ENCODE measurements at places on chromosomes 13 and 19. TPM values are rescaled to one million over a fixed set of nuclear protein-coding genes. Genes with fewer than 3 reads are reported as not detected.

ZNF83 gene
- total RNA-seq, result 50.4 TPM

FAAP24 gene
- total RNA-seq, result 2.9 TPM

GARIN5A gene
- total RNA-seq, result not detected

MEF2B gene
- not detected for total RNA-seq

SMAD9 gene
- 2.8 TPM for total RNA-seq

CGB5 gene
- total RNA-seq, result 0.16 TPM

MCEMP1 gene
- not detected for total RNA-seq

IGFL2 gene
- not detected for total RNA-seq

KLHL1 gene
- not detected for total RNA-seq

ICAM5 gene
- total RNA-seq, result 1.5 TPM

CGB2 gene
- not detected for total RNA-seq

EGLN2 gene
- total RNA-seq, result 112 TPM

ZNF526 gene
- total RNA-seq, result 24.8 TPM

CCDC70 gene
- not detected for total RNA-seq

OR7C2 gene
- total RNA-seq, result not detected

ZNF229 gene
- 17.2 TPM for total RNA-seq

CYP4F11 gene
- total RNA-seq, result not detected

DLL3 gene
- total RNA-seq, result not detected

PEX11G gene
- total RNA-seq, result 3.9 TPM

ZNF763 gene
- total RNA-seq, result 0.85 TPM

ZNF85 gene
- 5.8 TPM for total RNA-seq

LSR gene
- 0.49 TPM for total RNA-seq

CGB3 gene
- total RNA-seq, result not detected

ADM5 gene
- total RNA-seq, result 0.36 TPM

CCDC122 gene
- total RNA-seq, result 5.5 TPM

KLK8 gene
- 0.16 TPM for total RNA-seq

IGFL3 gene
- 0.49 TPM for total RNA-seq

FGF21 gene
- total RNA-seq, result not detected

NLRP5 gene
- total RNA-seq, result not detected

GZMM gene
- total RNA-seq, result not detected

OR1I1 gene
- not detected for total RNA-seq

PCSK4 gene
- 2.8 TPM for total RNA-seq

POMP gene
- total RNA-seq, result 44.5 TPM

Data from hair follicle dermal papilla cell (primary cell).